ENCODE measurements at places on chromosomes 7 and 10.

DNA sequence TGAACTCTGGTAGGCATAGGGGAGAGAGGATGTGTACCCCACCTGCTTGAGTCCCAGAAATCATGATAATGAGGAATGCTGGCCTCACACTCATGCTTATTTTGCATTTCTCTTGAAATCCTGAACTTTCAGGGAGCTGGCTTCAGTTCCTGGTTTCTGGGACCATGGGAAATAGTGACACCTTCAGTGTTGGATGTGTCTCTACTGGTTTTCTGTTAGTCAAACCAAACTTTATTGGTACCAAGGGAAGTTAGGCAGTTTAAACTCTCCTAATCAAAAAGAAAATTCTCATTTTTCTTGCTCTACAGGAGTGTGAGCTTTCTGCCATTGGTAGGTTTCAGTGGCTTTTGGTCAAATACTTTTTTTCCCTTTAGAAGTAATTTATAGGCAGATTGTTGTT, 11.8 kb upstream of the PCGF5 start:
- DNase-seq: no peak

- DNase-seq: peak; percentile 38
These were observed 38.5 kb upstream of the STEAP4 start for GRCh38 chr7:88344956-88345832.

GRCh38 chr7:39399986-39400385, 166.2 kb upstream of the YAE1 start:
- no peak for DNase-seq

DNA sequence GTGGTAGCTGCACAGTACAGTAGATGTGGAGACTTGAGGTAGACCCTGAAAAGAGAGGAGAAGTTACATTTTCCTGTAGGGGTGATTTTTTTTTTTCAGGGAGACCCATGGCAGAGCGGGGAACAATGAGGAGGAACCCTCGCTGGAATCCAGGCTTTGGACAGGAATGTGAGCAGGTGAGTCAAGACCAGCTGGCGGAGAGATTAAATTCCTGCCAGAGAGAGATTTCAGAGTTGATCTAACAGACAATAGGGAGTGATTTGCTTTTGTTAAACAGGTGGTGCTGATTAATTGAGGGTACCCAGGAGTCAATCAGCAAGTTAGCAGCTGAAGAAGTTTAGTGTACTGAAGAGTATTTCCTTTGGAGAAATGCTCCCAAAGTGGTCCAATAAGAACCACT, 41.6 kb upstream of the MINDY3 start:
- no peak for DNase-seq

- DNase-seq: no peak
These were observed 423 bp downstream of the LSM5 start for GRCh38 chr7:32489788-32490126.

DNA sequence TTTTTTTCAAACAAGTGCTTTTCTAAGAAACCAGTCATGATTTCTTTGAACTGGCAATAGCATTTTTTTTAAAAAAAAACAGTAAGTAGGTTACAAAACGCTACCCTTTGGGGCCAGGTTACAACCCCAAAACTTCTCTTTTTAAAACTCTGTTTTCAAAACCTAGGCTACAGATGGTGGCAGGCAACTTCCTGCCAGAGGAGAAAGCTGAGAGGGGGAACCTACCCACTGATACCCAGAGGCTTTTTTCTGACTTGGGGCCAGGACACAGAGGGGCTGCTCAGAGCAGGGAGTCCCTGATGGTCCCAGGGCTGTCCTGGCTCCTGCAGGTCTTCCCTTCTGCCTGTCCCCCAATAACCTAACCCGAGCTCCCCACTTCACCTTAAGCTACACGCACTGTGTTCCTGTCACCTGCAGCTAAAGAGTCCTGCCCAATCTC, 6.9 kb downstream of the STN1 start:
- no peak for DNase-seq

DNA sequence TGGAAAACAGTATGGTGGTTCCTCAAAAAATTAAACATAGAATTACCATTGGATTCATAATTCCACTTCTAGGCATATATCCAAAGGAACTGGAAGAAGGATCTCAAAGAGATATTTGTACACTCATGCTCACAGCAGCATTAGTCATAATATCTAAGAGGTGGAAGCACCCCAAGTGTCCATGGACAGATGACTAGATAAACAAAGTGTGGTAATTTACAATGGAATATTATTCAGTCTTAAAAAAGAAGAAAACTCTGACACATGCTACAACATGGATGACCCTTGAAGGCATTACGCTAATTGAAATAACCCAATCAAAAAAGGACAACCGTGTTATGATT, 594.2 kb downstream of the KCNMA1 start:
- no peak for DNase-seq

- no peak for DNase-seq
These were observed 185.9 kb downstream of the RAB11FIP2 start for GRCh38 chr10:117860823-117861222.

GRCh38 chr10:128739930-128740329, 613.7 kb upstream of the MKI67 start:
- DNase-seq: no peak

DNA sequence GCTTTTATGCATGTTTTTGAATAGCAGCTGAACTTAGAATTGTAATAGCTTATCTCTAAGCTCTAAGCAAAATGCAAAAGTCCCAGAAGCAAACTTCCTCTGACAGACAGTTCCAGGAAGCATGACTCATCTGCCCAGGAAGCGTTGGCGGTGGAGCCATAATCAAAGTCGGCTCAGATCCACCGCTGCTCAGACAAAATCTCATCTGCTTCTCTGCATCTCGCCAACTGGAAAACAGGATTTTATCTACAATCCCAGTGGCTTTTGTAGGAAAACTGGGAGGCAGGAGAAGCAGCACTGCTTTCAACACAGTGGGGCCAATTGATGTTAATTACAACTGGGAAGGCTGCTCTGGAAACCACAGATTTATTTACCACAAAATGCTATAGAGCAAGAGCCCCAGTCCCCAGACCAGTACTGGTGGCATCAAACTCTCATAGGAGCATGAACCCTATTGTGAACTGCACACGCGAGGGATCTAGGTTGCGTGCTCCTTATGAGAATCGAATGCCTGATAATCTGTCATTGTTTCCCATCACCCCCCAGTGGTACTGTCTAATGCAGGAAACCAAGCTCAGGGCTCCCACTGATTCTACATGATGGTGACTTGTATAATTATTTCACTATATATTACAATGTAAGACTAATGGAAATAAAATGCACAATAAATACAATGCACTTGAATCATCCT, 99.9 kb downstream of the CUBN start:
- DNase-seq: no peak

DNA sequence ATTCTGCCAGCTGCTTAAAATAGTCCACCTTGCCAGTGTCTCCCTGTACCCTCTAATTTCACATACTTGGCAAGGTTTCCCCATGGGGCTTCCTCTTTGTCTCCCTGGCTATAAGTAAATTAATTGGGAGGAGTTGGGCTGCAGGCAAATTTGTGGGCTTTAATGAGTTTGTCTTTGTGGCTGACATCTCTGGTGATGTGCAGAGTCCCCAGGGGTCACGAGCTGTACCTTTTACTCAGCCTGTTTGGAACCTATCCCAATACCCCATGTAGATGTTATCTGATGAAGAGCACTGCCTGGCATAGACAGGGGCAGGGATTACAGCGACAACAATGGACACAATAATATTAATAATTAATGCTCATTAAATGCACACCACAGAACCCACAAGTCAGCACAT, 132.5 kb downstream of the SLIT1 start:
- DNase-seq: no peak

DNA sequence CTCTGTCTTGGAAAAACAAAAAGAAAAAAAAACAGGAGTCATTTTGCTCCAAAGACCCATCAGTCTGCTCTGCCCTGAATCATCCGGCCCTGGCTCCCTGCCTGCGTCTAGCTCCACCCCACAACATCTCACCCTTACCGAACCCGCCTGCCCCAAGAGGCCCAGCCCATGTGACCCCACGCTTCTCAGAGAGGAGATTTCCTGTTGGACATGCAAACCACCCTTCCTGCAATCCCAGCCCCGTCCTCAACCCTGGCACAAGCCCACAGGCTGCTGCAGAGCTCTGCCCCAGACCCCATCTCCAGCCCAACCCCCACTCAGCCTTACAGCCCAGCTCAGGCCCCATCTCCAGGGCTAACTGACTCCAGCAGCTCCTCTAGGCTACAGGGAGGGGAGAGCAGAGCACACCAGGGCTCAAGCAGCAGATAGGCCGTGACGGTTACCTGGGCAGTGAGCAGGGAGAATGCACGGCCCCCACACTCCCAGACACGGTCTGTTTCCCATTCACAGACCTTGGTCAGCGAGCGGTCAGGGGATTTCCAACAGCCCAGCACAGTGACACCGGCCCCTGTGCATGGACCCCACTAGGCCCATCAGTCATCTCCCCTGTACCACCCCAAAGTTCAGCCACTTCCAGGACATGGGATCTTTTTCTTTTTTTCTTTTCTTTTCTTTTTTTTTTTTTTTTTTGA, 69.9 kb upstream of the GTF2I start:
- no peak for DNase-seq

DNA sequence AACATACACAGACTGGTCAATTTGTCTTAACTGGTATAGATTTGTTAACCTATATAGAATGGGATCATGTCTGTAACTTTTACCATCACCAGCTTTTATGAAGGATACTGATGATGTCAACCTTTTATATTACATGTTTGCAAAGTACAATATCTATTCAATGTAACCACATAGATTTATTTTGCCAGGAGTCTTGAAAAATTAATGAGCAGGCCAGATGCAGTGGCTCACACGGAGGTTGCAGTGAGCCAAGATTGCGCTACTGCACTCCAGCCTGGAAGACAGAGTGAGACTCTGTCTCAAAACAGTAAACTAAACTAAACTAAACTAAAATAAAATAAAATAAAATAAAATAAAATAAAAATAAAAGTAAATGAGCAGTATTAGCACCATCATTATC, 30.0 kb upstream of the PARD3 start:
- DNase-seq: no peak

DNA sequence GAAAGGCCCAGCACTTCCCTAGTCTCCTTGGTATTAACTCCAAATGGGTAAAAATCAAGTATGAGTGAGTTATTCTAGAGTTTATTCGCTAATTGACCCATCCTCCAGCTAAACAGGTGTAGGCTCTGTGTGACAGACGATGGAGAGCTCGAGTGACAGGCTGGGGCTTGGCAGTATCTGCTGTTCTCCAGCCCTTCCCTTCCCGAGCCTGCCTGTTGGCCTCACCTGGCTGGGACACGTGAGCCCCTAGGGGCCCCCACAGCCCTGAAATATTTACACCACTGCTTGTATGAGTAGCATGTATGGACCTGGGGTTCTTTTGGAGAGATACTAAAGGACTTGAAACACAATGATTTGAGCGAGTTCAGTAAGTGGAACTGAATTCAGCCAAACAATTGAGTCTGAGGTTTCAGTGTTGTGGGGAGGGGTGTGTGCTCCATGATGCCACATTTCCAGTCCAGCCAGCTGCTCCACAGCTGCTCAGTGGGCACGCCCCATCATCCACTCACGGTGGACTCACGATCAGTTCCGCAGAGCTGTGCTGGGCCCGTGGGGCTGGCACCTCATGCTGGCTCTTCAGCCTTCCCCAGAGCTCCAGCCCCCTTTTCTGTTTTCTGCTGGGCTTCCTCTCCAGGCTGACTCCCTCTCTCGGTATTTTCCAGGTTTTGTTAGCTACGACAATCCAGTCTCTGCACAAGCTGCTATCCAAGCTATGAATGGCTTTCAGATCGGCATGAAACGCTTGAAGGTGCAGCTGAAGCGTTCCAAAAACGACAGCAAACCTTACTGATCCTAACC, 283.0 kb downstream of the USP6NL start:
- peak; percentile 26 for DNase-seq

- no peak for DNase-seq
These were observed 103.6 kb upstream of the PDSS1 start for GRCh38 chr10:26593896-26594295.

- no peak for DNase-seq
These were observed 604.0 kb downstream of the INHBA start for GRCh38 chr7:41098846-41099245.

GRCh38 chr7:102089175-102090098, 197.2 kb upstream of the SH2B2 start:
- DNase-seq: no peak

GRCh38 chr7:87413951-87414793, 61.3 kb downstream of the ABCB4 start:
- DNase-seq: no peak

GRCh38 chr10:72567889-72568640, 57.8 kb downstream of the MICU1 start:
- no peak for DNase-seq

DNA sequence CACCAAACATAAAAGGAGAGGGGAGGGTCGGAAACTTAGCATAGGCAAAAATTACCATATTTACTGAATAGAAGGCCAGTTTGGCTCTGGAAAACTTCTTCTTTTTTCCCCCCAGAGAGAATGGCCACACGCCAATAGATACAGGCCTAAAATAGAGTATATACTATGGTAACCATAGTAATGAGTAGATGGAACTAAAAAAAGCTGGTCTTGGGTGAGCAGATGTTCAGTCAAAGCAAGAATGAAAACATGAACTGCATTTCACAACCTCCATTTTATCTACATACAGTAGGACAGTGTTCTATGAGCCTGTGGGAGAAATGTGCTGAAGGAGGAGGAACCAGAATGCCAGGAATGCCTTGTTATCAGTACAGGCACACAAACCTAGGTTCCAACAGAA, 141.7 kb upstream of the SEMA3A start:
- DNase-seq: no peak

GRCh38 chr7:95715274-95715673, 57.1 kb upstream of the DYNC1I1 start:
- no peak for DNase-seq

DNA sequence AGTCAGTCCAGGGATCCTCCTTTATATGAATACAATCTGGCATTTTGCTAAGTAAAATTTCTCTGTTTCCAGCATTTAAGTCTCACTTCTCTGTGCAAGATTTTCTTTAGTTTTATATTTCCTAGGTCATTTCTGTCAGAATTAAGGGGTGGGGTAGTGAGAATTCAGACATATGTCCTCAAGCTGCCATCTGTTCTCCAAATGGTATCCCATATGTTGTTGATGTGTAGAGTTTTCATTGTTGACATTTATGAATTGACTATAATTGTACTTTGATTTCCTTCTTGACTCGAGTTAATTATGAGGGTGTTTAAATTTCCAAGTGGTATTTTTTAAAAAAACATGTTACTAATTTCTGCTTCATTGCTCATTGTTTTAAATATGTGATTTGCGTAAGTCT, 148.8 kb downstream of the NPSR1 start:
- DNase-seq: no peak

- no peak for DNase-seq
These were observed 80.7 kb upstream of the HDAC9 start for GRCh38 chr7:18414885-18415284.

GRCh38 chr7:27150568-27151340, 1.6 kb downstream of the HOXA3 start:
- peak; percentile 60 for DNase-seq

DNA sequence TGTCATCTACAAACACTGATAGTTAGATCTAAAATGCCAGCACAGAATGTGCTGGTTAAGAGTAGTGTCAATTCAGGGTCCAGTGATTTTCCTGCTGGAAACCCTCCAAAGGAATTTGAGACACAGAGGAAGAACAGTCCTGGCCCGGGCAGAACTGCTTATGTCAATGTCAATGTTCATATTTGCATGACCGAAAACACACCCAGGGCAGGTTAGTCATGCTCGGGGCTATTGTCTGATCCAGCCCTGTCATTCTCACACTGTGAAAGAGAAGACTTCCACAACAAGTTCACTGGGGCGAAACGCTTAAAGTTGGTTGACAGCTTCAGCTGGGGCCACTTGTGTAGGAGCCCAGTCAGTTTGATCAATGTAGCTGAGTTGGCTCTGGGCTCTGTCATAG, 139.3 kb downstream of the C1GALT1 start:
- DNase-seq: no peak

All from HL-60 (cell line).